ENCODE measurements at places on chromosomes 7 and 10. TPM values are rescaled to one million over a fixed set of nuclear protein-coding genes. Genes with fewer than 3 reads are reported as not detected.

Gene PLEKHS1
- not detected for total RNA-seq

Gene AEBP1
- total RNA-seq = 169 TPM

Gene AHR
- 166 TPM for total RNA-seq

Gene CFAP58
- total RNA-seq = 0.19 TPM

Gene TMEM178B
- total RNA-seq = 0.49 TPM

Gene SLC26A5
- 0.34 TPM for total RNA-seq

Gene LRRD1
- 0.57 TPM for total RNA-seq

Gene SSC4D
- total RNA-seq = 1.9 TPM

Gene LRMDA
- total RNA-seq = 92.1 TPM

Gene TPST1
- total RNA-seq = 20.7 TPM

Gene VAX1
- total RNA-seq = not detected

Gene LRRC4
- total RNA-seq = 1.0 TPM

Gene ANKMY2
- 19.2 TPM for total RNA-seq

Gene MYPN
- not detected for total RNA-seq

Gene CUBN
- total RNA-seq = 6.0 TPM

Gene ALOX5
- 31.8 TPM for total RNA-seq

Gene MMP21
- total RNA-seq = not detected

Gene ZNF786
- total RNA-seq = 1.3 TPM

Gene NANOS1
- 14.3 TPM for total RNA-seq

Gene SH2D4B
- total RNA-seq = 0.49 TPM

Gene OR13A1
- not detected for total RNA-seq

Gene TMEM229A
- total RNA-seq = not detected

Gene ZNF3
- total RNA-seq = 14.8 TPM

Gene C10orf105
- total RNA-seq = not detected

Gene GPR15LG
- not detected for total RNA-seq

Gene PUS7
- total RNA-seq = 7.5 TPM

Gene IGFBP3
- 1,011 TPM for total RNA-seq

Gene GDF2
- not detected for total RNA-seq

Gene EBLN1
- not detected for total RNA-seq

Data from subcutaneous adipose tissue (tissue), 4 donors.